EL (cell line): ENCODE measurements at places on chromosomes 2 and 18.

DNA sequence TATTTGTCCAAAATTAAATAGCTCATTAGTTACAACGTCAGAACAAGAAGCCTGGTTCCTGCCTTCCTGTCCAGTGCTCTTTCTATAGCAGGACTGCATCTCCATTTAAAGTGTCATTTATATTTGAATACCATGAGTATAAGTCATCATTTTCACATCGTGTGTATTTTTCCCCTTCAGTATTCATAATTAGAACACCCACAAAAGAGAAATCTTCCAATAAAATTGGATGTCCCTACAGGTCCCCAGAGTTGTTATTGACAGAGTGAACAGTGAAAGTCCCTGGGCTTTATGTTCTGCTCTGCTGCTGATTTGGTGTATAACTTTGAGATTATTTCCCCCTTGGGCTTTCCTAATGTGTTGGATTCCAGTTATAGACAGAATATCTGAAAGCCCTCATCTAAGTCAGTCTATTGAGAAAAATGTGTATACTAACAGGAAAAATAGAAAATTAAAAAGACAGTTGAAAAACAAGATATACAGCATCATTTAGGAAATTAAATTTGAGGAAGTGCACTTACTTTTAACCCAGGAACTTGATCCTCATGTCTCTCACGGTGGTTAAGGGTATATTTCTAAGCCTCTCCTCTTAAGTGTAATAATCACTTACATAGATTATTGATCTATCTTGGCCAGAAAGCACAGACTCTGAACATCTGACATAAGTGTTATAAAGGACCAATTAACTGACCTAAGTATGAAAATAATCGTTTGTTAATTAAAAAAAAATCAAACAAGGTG lies 15.2 kb upstream of the REV1 start:
- DNase-seq, result no peak

GRCh38 chr18:57666818-57667497 lies 45.3 kb upstream of the NARS1 start:
- no peak for DNase-seq

DNA sequence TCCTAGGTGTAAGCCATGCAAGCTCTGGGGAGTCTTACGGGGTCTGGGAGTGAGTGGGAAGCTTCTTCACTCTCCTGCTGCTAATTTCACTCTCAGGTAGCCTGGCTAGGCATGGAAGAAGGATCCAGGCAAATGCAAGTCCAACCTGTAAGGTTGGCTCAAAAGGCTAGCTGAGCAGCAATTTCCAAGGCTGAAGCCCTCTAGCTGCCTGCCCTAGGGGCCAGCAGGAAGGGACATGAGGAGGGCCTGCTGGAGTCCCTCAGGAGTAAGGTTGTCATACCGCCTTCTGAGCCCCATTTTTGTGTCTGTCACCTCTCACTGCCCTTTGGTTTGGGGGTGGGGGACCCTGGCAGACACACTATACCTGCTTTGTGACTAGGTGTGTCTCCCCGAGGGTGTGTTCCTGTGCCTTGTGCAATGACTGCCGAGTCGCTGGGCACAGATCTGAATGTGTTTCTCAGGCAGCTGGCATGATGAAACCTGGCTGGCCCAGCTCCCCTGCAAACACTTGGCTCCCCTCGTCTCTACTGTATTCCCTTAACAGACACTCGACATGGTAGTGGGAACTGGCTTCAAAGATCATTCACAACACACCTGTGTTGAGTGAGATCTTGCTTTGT lies 123.9 kb upstream of the FAM136A start:
- no peak for DNase-seq

DNA sequence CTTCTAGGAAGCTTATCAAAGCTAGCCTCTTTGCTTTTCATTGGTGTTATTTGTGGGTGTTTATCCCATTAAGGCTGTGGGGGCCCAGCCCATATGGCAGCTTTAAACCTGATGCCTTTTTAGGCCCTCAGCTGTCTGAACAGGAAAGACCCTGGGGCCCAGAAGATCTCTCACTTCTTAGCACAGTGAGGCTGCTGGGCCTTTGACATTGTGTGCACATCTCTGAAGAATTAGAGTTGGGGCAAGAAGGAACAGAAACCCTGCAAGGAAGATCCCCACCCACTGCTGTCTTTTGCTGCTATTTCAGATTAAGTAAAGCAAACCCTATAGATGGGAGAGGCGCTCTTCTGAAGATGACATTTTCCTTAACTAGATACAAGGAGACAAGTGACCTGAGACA lies 250.0 kb downstream of the SMAD2 start:
- DNase-seq, result no peak

DNA sequence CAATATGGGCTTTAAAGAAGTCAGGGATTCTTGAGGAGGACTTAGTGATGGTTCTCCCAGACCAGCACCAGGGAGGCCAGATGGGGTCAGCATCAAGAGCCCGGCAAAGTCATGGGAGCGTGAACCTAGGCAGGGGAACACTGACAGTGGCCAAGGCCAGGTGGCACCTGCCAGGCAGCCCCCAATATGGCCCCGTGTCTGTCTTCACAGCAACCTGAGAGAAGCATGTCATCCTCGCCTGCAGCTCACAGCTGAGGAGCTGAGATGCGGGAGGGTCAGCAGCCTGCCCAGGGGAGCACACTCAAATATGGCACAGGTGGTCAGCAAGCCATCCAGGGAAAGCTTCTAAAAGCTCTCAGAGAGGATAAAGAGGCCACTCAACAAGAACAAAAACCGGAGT lies 105.7 kb upstream of the GPC1 start:
- DNase-seq, result no peak

GRCh38 chr2:183250472-183250871 lies 126.2 kb downstream of the NUP35 start:
- DNase-seq, result peak; percentile 2

DNA sequence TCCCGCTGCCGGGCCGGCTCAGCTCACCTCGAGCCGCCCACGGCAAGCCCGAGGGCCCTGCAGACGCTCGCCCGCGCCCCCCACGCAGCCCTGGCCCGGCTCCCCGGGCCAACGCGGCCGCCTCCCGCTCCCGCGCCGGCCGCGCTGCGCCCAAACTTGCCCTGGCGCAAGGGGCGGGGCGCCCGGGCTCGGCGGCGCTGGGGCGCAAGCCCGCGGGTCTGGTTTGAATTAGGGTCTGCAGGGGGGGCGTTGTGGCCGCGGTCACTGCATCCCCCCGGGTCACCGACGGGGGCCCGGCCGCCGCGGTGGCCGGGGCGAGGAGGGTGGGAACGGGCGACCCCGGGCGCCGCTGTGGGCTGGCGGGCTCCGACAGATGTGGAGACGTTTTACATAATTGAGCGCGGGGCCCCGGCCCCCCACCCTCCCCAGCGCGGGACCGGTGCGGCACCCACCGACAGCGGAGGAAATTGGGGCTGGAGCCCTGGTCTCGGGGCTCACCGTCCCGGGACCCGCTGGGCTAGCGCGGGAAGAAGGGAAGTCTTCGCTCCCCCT lies 690 bp downstream of the SDC1 start:
- no peak for DNase-seq

- peak; percentile 45 for DNase-seq
These were observed 641 bp downstream of the MAPRE3 start for GRCh38 chr2:26970928-26971627.

- DNase-seq, result peak; percentile 49
These were observed 89.6 kb downstream of the MAP4K4 start for GRCh38 chr2:101787097-101787496.

DNA sequence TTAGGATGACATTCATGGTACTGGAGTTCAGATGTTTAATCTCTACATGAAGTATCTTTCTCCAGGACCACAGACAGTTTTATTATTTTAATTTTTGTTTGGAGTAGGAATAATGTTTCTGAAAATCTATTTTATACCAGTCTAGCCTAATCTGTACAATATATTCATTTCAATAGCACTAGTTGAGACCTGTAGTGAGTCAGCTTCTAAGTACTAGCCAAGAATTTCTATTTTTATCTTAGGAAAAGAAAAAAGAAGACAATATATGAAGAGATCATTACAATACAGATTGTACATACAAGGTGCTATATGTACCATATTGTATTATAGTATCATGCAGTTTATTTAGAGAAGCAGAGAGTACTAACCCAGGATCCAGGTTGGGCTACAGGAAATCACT lies 826.9 kb upstream of the PIK3C3 start:
- no peak for DNase-seq

- DNase-seq, result no peak
These were observed 31.4 kb downstream of the INO80C start for GRCh38 chr18:35466334-35466733.

DNA sequence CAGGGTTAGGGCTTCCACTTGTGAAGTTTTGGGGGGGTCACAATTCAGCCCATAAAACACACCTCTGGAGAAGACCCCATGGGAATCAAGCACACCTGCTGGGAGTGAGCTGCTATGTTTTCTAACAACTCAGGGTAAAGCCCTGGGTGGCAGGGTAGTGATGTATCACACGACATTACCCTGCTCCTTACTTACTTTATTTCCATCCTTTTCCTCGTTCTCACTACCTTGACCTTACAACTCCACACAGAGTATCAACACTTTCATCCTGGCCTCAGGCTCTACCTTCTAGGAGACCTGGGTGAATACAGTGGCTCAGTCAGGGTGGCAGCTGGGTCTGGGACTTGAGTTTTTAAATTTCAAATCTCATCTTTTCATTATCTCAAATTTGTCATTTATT lies 290.3 kb downstream of the CYRIA start:
- DNase-seq, result no peak

DNA sequence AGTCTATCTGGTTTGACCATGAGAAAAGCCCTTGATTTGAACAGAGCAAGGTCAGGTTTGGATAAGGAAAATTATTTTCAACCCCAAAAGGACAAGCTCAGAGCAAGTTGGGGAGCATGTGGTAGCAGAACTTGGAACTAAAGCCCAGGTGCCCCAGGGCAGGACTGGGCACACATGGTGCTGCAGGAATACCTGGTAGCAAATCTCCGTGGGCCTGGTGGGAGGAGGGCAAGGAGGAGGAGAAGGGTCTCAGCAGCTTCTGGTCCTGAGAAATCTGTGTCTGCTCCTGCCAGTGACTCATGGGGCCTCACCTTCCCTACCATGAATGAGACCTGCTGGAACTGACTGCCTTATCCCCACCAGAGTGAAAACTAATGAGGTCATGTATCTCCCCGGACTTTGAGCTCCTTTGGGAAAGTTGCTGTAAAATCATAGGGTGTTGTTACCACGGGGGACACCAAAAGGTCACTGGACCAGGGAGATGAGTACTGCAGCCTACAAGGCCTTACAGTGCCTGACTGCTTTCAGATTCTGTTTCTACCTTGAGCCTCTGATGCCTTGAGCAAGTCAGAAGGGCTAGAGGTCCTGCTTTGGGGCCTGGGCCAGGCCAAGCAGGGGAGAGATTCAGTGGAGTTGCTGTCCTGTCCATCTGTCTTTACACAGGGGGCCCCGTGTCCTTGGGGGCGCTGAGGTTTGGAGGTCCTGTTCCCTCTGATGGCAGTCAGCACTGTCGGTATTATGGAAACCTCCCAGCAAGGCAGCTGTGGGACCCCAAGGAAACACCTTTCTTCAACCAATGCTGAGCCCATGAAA lies 304.0 kb downstream of the MYCN start:
- DNase-seq, result no peak

DNA sequence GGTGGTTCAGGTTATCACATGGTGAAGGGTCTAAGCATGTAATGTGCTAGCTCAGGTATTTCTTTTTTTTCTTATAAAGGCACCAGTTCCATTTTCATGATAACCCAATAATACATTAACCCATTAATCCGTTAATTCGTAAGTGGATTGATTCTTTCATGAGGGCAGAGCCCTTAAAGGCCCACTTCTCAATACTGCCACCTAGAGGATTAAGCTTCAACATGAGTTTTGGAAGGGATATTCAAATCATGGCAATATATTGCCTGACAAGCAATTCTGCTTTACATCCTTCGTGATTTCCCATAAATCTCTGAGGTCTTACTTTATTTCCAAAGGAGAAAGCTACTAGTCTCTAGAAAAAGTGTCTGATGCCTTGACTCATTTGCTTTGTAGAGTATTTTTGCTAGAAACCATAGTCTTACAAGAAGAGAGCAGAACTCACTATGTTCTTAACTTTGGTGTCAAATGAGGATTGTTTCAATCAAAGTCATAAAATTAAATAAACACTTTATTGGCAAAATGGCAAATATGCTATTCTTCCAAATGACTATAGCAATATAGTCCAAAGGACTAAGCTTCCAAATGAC lies 271.3 kb downstream of the KCNS3 start:
- peak; percentile 41 for DNase-seq

- DNase-seq, result no peak
These were observed 1.7 kb downstream of the CFAP221 start for GRCh38 chr2:119545754-119546446.

DNA sequence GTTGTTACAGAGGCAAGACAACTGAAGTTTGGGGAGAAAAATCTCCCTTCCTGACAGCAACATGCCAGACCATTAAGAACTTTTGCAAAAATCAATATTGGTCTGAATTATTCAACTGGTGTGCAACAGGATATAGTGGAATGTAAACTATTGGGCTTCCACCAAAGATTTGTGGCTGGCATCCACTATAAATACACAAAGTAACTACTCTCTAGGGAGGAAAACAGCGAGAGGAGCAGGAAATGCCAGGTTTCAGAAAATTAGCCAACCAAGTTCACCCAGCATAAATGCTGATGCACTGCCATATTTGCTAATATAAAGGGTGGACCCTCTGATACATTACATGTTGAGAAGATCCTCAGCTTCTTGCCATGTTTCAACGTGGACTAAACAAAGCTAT lies 267.6 kb upstream of the LYPD1 start:
- peak; percentile 45 for DNase-seq

- DNase-seq, result no peak
These were observed 3.8 kb upstream of the ROCK2 start for GRCh38 chr2:11348209-11348749.

DNA sequence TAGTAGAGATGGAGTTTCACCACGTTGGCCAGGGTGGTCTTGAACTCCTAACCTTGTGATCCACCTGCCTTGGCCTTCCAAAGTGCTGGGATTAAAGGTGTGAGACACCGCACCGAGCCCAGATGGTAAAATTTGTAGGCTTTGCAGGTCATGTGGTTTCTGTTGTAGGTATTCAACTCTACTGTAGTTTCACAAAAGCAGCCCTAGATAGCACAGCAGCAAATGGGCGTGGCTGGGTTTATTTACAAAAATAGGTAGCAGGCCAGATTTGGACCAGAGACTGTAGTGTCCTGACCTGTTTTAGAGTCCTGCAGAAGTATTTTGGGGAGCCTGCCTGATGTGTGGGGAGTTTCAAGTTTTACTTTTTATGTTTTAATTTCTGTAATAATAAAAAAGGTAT lies 84.1 kb upstream of the RASGRP3 start:
- DNase-seq, result no peak

- DNase-seq, result no peak
These were observed 18.4 kb downstream of the NCOA1 start for GRCh38 chr2:24509425-24509824.

DNA sequence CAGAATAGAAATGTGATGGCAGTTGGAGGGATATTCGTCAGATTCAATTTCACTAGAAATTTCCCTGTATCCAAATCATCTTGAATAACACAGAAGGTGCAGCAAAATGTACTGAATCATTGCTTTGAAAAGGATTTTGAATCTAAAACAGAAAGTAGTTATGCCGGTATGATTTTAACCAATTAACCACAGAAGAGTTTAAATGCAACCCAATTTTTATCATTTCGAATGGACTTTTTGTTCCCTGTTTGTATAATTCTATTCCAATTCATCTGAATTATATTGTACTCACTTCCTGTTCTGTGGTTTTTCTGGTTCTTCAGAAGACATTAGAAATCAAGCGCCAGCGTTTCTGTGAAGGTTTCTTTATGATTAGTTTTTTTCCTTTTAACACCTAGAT lies 190.4 kb downstream of the MYO3B start:
- no peak for DNase-seq

- DNase-seq, result no peak
These were observed 115.6 kb upstream of the OTOS start for GRCh38 chr2:240255811-240256703.

GRCh38 chr2:71243634-71244301 lies 16.9 kb upstream of the PAIP2B start:
- no peak for DNase-seq
